Stomach (tissue), 19 donors: ENCODE measurements at places on chromosomes 7 and 10. TPM values are rescaled to one million over a fixed set of nuclear protein-coding genes. Genes with fewer than 3 reads are reported as not detected.

The OR9A2 gene
- not detected for total RNA-seq

The KCNIP2 gene
- total RNA-seq, result 1.2 TPM

The GIMAP7 gene
- total RNA-seq, result 13.0 TPM

The PCGF5 gene
- 16.3 TPM for total RNA-seq

DNA sequence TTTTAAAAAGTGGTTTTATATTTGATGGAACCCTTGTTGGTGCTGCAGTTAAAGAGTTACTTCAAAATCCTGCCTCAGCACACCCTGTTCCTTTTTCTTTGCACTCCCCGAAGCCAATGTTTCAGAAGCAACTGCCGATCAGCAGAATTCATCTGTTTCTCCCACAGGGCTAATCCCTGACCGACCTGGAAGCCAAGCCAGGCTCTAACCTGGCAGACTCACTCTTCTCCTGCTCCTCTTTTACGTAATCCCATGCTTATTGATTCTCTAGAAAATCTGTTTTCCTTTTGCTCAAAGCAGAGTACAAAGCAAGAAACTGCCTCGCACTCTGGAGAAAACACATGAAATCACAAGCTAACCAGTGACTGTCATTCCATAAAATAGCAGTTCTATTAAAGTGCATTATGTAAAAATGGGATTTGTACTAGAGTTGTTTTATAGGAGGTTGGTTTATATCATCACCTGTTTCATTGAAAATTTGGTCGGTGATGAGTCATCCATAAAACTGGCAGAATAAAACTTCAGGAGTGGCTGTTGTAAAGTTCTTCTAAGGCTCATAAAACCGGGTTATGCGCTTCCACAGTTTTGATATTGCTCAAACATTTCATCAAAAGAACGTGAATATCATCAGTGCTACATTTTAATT, 99.9 kb downstream of the CNTNAP2 start:
- no peak overlapping the region for H3K4me3 ChIP-seq
- no peak overlapping the region for H3K27ac ChIP-seq
- H3K36me3 ChIP-seq, result no peaks in the 10 kb centered on the region
- no peaks in the 10 kb centered on the region for H3K4me1 ChIP-seq

DNA sequence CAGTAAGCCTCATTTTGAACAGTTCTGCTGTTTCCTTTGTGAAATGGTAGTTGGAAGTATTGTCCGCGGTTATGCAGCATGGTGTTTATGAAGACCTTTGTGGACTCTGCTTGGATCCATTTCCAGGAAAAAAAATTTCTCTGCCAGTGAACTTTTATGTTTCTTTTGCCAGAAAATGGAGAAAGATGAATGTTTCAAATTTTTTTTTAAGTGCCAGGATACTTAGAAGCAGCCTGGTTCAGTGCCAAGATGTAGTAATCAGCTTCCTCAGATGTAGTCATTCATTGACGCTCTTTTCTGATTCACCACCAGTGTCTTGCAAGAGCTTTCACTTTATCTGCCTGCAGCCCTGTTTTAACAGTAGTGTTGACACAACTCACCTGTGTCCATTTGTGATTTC, 258.2 kb downstream of the SDK1 start:
- H3K27me3 ChIP-seq, result no peaks in the 10 kb centered on the region
- H3K4me3 ChIP-seq, result no peak overlapping the region
- peaks cover 28% of the 10 kb centered on the region for H3K4me1 ChIP-seq
- peak; percentile 77 for DNase-seq

GRCh38 chr10:97016728-97017473, 168.9 kb downstream of the SLIT1 start:
- H3K4me3 ChIP-seq, result no peak overlapping the region
- H3K36me3 ChIP-seq, result no peaks in the 10 kb centered on the region
- H3K27ac ChIP-seq, result no peak overlapping the region
- peaks cover 22% of the 10 kb centered on the region for H3K4me1 ChIP-seq

DNA sequence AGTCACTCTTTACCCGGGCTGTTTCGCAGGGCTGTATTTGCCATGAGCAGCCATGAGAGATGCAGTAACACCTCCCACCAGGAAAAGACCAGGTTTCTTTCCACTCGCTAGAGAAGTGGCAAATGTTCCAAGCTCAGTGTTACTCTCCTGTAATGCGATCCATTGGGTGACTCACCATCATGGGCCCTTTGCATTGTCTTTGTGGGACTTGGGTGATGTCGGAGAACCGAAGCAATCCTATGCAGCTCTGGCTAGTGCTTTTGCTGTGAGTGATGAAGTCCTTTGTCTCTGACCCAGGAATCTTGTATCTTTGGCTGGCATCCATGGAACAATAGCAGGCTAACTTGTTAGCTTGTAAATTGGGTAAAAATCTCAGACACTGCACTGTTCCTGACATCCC, 40.0 kb downstream of the GHRHR start:
- DNase-seq, result no peak
- no peak overlapping the region for H3K27ac ChIP-seq
- H3K4me1 ChIP-seq, result no peaks in the 10 kb centered on the region
- peaks cover 8% of the 10 kb centered on the region for H3K27me3 ChIP-seq
- no peaks in the 10 kb centered on the region for H3K36me3 ChIP-seq
- H3K4me3 ChIP-seq, result no peak overlapping the region

DNA sequence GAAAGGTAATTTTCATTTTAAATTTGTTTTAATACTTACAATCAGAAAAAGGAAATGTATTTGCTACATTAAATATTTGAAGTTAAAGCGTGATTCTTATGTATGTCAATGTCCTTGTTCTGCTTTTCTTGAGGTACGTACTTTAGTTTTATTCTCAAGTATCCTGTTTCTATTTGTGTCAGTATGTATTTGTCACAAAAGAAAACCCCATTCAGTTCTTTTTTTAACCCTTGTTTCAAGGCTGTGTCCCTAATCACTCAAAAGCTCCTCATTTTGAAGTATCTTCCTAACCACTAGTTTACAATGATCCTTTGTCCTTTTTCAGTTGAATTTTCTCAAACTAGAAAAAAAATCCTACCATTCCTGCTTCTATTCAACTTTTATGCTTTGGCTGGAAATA, 25.2 kb downstream of the NHLRC2 start:
- H3K27ac ChIP-seq, result no peak overlapping the region
- H3K27me3 ChIP-seq, result no peaks in the 10 kb centered on the region
- peaks cover 9% of the 10 kb centered on the region for H3K4me1 ChIP-seq
- H3K36me3 ChIP-seq, result peaks cover 22% of the 10 kb centered on the region
